Stimulated activated CD4-positive, alpha-beta T cell treated with anti-CD3 and anti-CD28 coated beads, Interleukin-1b, Interleukin-23, amount 100 ng/mL, for 24 hours (primary cell): ENCODE measurements at places on chromosomes 2 and 18.

GRCh38 chr18:75041586-75041985, 167.4 kb downstream of the PTGR3 start:
- DNase-seq: no peak

DNA sequence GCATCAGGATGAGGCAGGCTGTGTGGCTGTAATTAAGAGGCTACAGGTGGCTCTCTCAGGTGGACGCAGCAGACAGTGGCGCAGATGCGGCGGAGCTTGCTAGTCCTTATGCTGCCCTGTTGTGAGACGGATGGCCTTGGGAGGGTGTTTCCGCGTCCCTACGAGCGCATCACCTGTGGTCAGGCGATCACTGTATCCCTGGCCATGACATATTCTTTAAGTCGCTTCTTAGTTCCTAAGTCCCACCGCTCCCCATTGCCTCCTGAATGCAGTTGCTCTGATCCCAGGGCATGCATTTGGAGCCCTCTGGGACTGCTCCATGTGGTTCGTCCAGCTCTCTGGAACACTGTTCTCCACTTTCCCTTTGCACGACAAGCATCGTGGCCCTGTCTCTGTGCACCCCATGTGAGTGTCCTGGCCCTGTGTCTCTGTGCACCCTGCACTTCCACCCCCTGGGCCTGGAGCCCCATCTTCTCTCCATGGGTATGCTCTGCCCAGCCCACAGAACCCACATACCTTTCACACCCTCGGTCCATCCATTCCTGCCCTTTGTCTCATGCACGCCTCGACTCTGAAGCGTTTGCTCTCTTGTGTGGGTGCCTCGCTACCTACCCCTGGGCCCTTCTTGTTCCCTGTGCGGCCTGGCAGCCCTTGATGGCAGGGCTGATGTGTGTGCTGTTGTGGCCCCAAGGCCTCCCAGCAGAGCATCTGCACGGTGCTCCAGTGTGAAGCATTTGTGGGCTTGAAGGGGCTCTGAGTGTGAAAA, 74.4 kb downstream of the SH3RF3 start:
- DNase-seq: no peak

GRCh38 chr2:97924194-97924593, 71.6 kb downstream of the TMEM131 start:
- DNase-seq: no peak

- no peak for DNase-seq
Observed at GRCh38 chr2:50955081-50955480, 76.9 kb downstream of the NRXN1 start.

DNA sequence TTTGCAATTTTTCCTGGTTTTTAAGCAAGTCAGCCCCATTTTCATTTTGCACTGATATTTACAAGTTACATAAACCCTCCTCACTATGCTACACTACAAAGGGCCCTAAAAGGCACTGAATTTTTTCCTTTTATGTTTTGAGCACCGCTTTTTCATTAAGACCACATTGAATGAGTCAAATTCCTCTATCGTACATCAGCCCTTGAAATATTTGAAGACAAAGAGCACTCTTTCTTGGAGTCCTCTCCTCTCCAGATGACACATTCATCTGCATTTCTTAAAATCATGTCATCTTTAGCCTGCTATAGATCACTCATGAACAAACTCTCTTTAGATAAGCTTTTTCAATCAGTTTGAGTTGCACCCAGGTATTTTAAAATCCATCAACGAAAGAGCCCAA, 306.6 kb upstream of the SOX11 start:
- DNase-seq: no peak
